ENCODE measurements at places on chromosomes 5 and 9.
A peak's percentile ranks its signal among the peaks of the same experiment; 100 is the strongest.

GRCh38 chr9:113665756-113666155, 202.2 kb downstream of the RGS3 start:
- no peak for DNase-seq

- DNase-seq, result no peak
These were observed 120.2 kb downstream of the TENT4A start for GRCh38 chr5:6833406-6833805.

- DNase-seq, result no peak
These were observed 38.3 kb downstream of the MOCS2 start for GRCh38 chr5:53071298-53071697.

DNA sequence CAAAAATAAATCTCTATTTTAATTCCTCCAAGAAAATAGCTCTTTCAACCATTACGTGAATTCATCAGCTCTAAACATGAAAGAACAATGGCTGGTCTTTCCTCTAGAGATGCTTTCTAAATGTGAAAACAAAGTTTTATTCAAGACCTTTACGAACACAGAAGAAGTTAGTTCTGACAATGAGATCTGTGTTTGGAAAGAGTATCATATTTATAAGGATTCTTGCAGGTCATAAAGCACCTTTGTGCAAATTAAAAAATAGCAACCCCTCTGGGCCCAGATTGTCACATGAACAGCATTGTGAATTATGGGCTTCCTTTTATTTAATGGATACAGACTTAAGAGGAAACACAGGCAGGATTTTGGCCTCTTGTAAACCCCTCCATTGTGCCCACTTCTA, 17.7 kb upstream of the FTMT start:
- no peak for DNase-seq

GRCh38 chr5:167626341-167627123, 664.9 kb upstream of the WWC1 start:
- no peak for DNase-seq

- no peak for DNase-seq
These were observed 132.0 kb downstream of the CEMIP2 start for GRCh38 chr9:71636143-71636839.

- DNase-seq, result no peak
These were observed 16.0 kb upstream of the ZCCHC7 start for GRCh38 chr9:37104183-37104889.

GRCh38 chr5:14357851-14358250, 214.7 kb downstream of the TRIO start:
- DNase-seq, result no peak

GRCh38 chr9:12876872-12877271, 102.1 kb downstream of the LURAP1L start:
- no peak for DNase-seq

DNA sequence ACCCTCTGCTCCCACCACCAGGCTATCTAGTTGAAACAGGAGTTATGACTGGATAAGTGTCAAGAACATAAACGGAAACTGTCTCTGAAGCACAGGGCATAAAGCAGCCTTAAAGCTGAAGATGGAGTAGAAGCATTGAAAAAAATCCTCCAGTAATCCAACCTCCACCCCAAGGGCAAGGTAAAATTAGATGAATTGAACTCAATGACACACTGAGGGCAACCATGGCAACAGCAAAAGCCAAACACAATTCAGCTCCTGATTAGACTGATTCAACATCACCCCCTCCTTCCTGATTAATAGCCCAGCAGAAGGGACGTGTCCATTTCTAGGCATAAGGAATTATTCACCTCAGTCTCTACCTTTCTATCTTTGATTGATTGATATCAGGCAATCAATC, 183.2 kb upstream of the MAP3K1 start:
- no peak for DNase-seq

- no peak for DNase-seq
These were observed 51.0 kb upstream of the IFNK start for GRCh38 chr9:27473111-27473529.

DNA sequence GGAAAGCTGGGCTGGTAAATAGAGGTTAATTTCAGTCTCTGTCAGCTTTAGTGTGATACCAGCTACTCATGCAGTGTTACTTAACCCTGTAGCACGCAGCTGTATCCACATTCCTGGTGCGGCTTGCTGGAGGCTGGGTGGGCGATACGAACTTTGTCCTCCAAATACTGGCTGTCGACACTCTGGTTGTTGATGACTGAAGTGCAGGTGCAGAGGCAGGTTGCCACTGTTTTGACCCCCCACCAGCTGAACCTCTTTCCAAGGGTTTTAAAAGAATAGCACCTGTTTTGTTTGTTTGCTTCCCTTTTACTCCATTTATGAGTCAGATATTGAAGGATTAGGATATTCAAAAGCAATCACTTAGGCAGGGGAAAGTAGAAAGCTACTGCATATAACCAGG, 4.4 kb upstream of the RABGAP1 start:
- DNase-seq, result no peak

DNA sequence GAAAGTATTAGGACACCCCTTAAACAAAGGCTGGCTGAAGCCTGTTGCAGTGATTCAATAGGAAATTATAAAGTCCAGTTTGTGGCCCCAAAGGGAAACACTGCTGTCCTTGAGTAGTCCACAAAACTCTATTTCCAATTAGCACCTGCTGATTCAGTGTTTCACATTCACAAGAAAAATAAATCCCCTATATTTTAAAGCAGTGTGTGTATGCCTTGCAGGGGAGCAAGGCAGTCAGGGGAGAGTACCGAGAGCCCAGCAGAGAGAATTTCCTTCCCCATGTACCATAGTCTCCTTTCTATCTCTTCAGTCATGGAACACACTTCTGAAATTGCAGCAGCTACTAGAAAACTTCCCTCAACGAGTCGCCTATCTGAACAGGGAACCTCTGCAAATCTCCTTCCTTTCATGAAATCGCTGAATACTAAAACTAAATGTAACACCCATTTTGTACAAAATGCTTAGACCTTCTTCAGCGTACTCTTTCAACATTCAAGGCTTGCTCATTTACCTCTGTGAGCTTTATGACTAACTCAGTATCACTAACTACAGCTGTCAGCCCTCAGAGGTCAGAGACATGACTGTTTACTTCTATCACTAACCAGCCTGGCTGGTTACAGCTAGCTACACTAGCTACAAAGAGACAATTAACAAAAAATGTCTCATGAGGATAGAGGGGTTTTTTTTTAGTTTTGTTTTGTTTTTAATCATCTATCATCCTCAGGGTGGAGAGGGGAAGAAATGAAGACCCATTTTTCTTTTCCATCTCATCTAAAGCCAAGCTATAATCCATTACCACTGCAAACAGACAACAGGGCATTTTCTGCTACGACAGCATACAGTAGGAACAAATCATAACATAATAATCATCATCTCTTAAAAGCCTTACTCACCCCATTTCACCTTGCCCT, 188.7 kb downstream of the EBF1 start:
- DNase-seq, result no peak

DNA sequence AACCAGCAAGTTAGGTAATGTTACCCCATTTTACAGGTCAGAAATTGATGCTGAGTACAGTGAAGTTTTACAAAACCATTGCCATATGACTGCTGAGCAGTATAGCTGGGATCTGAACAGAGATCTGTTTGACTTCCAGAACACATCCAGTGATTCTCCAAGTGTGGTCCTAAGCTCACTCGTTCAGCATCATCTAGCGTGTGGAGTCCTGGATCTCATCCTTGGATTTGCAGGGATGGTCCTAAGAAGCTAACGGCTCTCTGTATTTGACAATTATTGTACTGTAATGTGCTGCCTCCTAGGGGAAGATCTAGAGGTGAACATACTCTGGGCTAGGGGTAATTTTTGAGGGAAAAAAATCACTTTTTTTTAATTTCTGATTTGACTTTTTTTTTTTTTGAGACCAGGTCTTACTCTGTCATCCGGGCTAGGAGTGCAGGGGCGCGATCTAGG, 1.4 kb downstream of the SLC26A2 start:
- no peak for DNase-seq

- DNase-seq, result peak; percentile 53
These were observed 12.9 kb downstream of the RGS14 start for GRCh38 chr5:177370488-177371119.

- no peak for DNase-seq
These were observed 432.6 kb upstream of the SLC30A5 start for GRCh38 chr5:68661237-68661636.

All from activated T-cell treated with anti-CD3 and anti-CD28 coated beads for 1 hour (primary cell).